Activated CD4-positive, alpha-beta T cell treated with anti-CD3 and anti-CD28 coated beads, Interleukin-2, Interleukin-4, amounts not matched to agents 100 ng/mL and 50 ng/mL, durations not matched to agents 16 hours and 8 hours (primary cell): ENCODE measurements at places on chromosomes 2 and 18.

DNA sequence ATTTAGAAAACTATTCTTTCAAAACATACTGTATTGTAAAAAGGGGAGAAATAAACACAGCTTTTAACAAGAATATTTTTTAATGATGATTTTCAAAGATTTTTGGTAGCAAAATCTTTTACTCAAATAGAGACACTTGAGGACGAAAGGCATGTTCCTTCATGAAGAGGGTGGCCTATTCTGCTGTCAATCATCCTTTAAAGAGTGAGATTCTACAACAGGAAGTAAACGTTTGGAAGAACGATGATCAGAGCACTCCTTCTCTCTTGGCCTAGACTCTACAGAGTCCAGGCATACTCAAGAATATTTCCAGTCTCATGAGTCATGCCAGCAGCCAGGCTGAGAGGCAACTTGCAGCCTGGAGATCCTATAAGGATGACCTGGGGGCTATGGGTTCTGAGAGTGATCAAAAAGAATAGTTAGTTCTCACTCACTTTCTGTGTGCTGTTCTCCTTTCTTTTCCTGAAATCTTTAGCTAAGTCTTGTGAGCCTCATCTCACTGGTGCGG is 62.4 kb upstream of the TCF4 start:
- DNase-seq, result no peak

GRCh38 chr2:122478771-122479170 is 723.3 kb downstream of the TSN start:
- no peak for DNase-seq

- no peak for DNase-seq
These were observed 276.8 kb upstream of the POU3F3 start for GRCh38 chr2:104577143-104577542.

- DNase-seq, result no peak
These were observed 455.9 kb upstream of the SOX11 start for GRCh38 chr2:5236249-5236648.

GRCh38 chr2:48873666-48874065 is 118.1 kb upstream of the LHCGR start:
- no peak for DNase-seq

- DNase-seq, result peak; percentile 25
These were observed 139.6 kb upstream of the PELI1 start for GRCh38 chr2:64283641-64284361.
